Neuronal stem cell (in vitro differentiated cells): ENCODE measurements at places on chromosomes 1 and 21.

GRCh38 chr21:34235514-34235913 is 128.3 kb upstream of the KCNE2 start:
- DNase-seq = peak; percentile 32

DNA sequence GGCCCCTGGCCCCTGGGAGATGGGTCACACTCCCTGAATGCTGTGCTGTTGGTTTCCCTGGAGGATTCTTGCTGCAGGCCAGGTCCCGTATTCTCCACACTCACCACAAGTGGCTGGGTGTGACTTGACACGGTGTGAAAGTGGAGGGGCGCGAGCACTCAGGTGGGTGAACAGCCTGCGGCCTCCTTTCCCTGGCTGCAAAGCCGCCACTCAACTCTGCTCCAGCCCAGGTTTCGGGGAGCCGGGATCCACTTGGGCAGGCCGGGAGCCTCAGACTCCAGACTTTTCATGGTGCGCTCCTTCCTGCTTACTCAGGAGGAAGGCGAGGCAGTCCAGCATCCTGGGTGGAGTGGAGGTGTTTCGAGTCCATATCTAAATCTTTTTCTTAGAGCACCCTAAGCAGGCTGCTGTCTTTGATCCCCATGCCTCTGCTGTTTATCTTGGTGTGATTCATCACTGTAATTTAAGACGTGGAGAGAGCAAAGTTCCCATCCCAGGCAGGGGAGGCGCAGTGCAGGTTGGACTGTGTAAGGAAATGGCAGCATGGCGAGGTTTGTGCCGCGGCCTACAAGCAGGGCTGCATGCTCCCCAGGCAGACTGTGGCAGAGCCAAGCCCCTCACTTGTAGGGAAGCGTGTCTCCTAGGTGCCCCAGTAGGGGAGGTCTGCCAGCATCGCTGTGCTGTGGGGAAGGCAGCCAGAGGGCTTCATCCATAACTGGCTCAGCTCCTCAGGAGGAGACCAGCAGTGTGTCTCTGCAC is 29.6 kb downstream of the VANGL1 start:
- DNase-seq = no peak

GRCh38 chr1:25675729-25676476 is 59.3 kb downstream of the MAN1C1 start:
- DNase-seq = no peak

DNA sequence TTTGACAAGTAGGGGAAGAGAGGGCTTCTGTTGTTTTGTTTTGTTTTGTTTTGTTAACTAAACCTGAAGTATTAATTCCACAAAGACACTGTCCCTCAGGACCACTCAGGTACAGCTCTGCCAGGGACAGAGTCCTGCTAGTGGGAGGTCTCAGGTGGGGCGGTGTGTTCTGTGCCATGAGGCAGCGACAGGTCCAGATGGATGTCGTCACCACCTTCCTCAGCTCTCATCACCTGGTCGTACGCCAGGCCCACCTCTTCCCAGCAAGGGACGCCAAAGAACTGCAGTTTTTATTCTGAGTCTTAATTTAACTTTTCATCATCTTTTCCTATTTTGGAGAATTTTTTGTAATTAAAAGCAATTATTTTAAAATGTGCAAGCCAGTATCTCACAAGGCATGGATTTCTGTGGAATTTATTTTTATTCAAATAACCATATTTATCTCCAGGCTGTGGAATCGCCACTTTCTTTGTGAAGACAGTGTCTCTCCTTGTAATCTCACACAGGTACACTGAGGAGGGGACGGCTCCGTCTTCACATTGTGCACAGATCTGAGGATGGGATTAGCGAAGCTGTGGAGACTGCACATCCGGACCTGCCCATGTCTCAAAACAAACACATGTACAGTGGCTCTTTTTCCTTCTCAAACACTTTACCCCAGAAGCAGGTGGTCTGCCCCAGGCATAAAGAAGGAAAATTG is 62.5 kb downstream of the POFUT2 start:
- no peak for DNase-seq

DNA sequence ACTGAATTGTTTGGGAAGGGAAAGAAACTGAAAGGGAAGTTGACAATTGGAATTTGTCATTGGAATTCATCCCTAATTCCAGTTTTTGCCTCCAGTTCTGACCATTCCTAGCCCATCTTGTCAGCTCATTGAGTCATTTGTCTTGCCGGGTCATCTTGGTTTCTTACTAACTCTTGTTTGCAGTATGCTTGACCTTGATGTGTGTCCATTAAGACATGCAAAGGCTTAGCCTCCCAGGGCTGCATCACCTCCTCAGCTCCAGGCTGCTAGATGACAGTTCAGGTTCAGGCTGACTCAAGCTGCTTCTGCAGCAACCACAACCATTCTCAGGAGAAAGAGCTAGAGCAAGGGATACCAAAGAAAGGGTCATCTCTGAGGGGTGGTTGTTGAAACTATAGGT is 151.3 kb upstream of the PTGFR start:
- DNase-seq = no peak

GRCh38 chr1:28258628-28259251 is 578 bp upstream of the SESN2 start:
- DNase-seq = no peak

DNA sequence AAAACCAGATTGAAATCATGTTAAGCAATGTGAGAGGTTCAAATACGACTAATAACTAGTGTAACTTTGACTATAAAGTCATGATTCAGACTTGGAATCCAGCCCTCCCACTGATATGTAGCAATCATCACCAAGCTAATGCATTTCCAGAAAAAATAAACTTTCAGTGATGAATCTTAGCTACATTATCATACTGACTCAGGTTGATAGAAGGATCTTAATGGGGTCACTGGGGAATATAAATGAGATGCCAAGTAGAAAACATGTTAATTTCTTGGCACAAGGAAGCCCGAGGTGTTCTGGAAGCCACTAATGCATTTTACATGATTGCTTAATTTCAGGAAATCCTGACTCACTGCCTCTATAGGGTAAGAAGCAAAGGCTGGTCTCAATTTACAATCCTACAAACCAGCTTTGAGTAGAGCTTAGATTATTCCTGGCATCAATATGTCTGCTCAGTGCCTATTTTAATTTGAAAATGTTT is 67.7 kb downstream of the SELENOF start:
- no peak for DNase-seq
